ENCODE measurements at places on chromosomes 12 and 14. TPM values are rescaled to one million over a fixed set of nuclear protein-coding genes. Genes with fewer than 3 reads are reported as not detected.

The KRT85 gene
- total RNA-seq: not detected

The POTEG gene
- not detected for total RNA-seq

The SLC6A13 gene
- 0.17 TPM for total RNA-seq

The PPFIA2 gene
- 2.0 TPM for total RNA-seq

The SERPINA5 gene
- total RNA-seq: not detected

The NCOR2 gene
- 44.8 TPM for total RNA-seq

The CCDC88C gene
- total RNA-seq: 0.15 TPM

The LMNTD1 gene
- 0.44 TPM for total RNA-seq

The ZNF891 gene
- total RNA-seq: 1.7 TPM

Measured in smooth muscle cell of trachea (primary cell).